NCI-H1092 (cell line): ENCODE measurements at places on chromosomes 3 and 15.

DNA sequence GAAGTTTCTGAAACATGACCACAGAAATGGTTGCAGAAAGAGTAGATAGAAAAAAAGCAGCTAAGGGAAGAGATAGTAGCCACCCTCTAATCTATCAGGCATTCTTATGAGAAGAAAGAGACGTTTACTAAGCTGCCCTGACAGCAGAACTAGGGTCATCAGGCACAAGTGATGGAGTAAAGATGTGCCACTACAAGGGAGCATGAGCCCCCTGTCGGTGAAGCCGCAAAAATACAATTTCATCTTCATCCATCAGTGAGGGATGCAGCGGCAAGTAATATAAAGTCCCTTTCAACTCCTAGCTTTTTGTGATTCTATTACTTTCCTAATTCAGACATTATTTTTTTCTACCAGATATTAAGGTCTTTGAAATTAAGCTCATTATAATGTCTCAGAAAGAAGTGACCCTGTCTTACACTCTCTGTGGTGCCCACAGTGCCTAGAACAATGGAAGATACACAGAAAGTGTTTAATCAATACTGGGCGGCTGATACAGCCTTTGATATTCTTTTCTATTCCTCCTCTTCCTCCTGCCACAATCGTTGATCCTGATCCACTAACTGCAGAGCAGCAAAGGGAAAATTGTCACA, 651.6 kb downstream of the NTRK3 start:
- DNase-seq: no peak

DNA sequence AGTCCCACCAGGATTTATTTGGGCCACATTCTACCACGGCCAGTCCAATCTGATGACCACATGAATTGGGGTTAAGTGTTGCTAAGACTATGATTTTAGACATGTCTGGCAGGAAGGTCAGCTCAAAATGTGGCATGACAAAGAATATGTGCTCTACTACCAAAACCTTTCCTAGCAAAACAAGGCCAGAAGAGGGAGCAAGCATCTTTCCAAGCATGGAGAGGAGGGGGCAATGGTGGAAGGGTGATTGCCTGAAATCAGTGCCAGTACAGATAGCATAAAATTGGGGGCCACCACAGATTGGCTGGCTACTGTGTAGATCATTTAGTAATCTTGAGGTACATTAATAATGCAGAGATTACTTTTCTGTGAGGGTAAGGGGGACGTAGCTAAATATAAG, 43.2 kb downstream of the TMEM39A start:
- no peak for DNase-seq

DNA sequence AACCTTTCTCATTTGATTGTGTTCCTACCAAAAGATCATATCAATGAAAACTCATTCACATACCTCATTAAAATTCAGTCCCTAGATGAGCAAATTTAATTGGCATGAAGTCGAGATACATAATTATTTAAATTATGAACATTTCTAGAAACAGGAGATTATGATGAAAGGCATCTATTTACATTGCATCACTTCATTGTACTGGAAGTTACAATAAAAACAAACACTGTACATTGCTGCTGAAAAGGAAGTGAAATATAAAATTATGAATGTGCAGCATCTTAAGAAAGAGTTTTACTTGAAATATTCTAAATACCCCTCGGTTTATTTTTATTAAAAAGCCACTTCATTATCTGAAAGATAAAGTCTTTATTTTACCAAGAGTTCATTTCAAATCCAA, 163.4 kb upstream of the ZNF385D start:
- DNase-seq: no peak

DNA sequence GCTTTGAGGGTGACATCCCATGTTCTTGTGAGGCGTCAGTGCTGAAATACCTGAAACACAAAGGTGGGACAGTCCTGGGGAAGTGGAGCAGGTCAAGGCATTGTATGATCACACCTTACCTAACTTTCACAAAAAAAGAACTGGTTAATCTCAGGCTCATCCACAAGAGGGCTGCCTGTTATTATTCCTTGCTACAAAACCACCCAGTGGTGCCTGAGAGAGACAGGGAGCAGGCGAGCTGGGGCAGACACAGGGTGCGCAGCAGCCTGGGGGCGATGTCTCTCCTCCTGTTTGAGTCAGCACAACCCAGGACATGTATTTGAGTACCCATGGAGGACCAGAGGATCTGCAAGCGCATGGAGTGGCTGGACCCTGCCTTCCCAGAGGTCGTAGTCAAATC, 316.8 kb upstream of the ATP10A start:
- DNase-seq: no peak

DNA sequence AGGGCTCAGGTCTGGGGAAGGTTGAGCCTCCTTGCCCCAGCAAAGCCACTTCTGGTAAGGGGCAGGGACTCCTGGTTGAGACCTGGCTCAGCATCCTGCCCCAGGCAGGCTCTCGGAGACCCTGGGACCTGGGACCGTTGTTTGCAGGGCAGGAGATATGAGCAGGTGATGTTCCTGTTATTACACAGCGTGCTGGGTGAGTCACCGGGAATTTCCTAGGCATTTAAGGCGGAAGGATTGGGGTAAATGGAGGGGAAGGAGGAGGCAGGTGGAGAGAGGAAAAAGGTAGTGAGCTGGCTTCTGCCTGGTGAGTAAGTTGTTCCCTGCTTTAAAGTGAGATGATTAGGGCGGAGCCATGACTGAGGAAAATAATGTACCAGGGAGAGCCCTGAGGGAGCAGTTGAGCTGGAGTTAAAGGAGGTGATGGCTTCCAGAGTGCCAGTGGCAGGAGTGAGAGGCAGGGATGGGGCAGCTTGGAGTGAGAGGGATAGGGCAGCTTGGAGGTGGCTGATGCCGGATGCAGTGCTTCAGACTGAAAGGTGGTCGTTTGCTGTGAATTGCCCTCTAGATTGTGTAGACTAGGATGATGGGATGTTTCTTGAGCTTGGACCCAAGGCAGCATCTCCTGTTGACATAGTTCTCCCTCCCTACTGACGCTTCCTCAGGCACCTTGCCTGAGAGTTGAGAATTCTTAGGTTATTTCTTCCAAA, 79.4 kb downstream of the AAGAB start:
- no peak for DNase-seq

DNA sequence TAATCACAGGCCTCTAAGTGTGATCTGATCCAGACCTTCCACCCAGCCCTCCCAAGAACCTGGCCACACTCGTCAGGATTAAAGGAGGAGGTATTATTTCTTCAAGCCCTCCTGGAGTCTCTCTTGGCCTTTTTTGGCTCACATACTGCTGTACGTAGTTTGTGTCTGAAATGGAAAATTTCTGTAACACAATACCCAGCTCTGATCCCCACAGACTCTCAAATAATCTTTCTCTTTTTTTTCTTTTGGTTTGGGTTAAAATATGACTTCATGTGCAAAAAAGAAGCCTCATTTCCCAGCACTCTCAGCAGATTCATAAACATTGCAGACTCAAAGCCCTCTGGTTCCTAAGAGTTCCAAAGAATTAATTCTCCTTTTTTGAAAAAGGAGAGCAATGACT, 96.5 kb upstream of the PHLDB2 start:
- DNase-seq: no peak
